Neural progenitor cell (in vitro differentiated cells): ENCODE measurements at places on chromosomes 2 and 18. TPM values are rescaled to one million over a fixed set of nuclear protein-coding genes. Genes with fewer than 3 reads are reported as not detected.

SH3BP4 gene
- 50.4 and 53.4 TPM in 2 replicates for total RNA-seq

ARHGEF4 gene
- total RNA-seq, result 22.8 and 44.8 TPM in 2 replicates

DNA sequence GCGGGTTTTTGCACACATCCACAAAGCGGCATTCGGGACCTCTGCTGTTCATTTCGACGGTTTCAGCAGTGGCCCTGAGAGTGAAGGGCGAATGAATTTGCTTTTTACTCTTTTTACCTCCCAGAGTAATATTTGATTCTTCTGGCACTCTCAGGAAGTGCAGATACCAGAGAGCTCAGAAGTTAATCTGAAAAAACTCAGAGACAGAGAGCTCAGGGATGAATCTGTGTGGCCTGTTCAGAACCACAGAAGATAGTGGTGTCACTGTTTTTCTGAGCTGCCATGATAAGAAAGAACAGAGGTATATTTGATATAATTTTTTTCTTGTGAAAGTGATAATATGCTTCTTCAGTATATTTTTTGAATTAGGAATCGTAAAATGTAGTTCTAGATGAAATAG lies 129.3 kb downstream of the MBP start:
- DNase-seq, result no peak

- DNase-seq, result no peak
These were observed 687.7 kb downstream of the ARHGAP15 start for GRCh38 chr2:143816916-143817315.

GRCh38 chr2:105388971-105389381 lies 9.9 kb downstream of the FHL2 start:
- DNase-seq, result no peak
